ENCODE measurements at places on chromosomes 4 and X.

GRCh38 chr4:112411781-112412550, 104.0 kb downstream of the NEUROG2 start:
- no peak for DNase-seq

DNA sequence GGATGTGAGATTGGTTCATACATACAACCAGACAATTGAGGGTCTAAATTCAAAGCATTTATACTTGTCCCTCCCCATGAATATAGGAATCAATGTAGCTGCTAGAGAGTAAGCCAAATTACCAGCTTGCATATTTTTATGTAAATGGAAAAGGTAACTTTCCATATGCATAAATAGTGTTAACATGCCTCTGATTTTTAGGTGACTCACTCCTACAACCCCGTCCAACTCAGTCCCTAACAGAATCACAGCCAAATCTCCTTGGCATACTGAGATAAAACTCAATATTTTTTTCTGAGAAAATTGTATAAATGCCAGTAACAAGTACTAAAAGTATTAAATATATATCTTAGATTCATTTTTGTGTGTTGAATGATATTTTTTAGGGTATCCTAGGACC, 67.2 kb downstream of the INPP4B start:
- DNase-seq: no peak

- DNase-seq: no peak
These were observed 540.1 kb upstream of the FAM241A start for GRCh38 chr4:111605111-111605510.

DNA sequence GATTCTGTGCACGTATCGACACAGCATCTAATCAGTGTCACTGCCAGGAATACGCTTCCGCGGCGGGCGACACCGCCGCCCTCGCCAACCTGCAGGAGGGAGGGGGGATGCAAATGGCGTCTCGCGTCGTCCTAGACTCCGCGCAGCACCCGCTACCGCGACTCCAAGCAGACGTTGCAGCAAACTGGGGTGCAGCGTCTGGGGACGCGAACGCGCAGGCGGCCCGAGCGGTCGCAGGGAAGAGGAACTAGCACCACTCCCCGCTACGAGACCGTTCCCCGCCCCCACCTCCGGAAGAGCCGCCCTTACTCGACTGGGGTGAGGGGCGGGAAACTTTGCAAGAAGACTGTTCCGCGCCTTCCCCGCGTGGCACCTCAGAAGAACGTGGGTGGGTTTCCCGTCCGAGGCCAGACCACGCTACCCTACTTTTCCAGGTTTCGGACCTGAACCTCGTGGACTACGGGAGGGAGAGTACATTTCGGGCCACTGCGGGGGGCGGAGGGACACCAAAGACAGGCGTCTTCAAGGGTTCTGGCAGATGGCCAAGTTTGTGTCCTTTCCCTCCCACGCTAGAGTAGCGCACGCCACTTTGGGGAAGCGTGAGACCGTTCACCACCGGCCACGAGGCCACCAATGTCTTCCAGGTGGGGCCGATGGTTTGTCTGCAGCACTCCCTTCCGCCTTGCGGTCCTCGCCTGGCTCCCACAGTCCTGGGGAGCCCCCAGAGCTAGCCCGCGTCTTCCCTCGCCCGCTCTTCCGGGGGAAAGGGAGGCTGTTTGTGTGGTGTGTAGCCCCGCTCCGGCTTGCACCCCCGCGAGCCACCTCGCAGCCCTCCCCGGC, 78.0 kb upstream of the BCOR start:
- no peak for DNase-seq

GRCh38 chr4:41432881-41433280, 105.1 kb upstream of the LIMCH1 start:
- peak; percentile 73 for DNase-seq

- peak; percentile 23 for DNase-seq
These were observed 100.5 kb upstream of the TBC1D9 start for GRCh38 chr4:140856621-140857062.

GRCh38 chr4:2304321-2304876, 42.5 kb upstream of the MXD4 start:
- no peak for DNase-seq

- no peak for DNase-seq
These were observed 12.2 kb downstream of the SRD5A3 start for GRCh38 chr4:55358246-55358645.

DNA sequence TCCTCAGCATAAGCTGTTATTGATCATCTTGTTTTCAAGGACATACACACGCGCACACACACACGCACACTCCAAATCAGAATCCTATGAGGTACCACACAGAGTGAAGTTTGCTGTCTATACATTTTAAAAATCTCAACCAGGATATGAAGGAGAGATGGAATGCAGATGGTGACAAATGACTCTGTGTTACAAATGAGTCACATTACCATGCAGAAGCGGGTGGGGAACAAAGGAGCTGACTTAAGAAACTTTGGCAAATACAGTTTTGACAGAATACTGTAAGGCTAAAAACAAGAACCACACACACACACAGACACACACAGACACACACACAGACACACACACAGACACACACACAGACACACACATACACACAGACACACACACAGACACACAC, 81.7 kb downstream of the RELL1 start:
- DNase-seq: peak; percentile 13

GRCh38 chr4:20724915-20725314, 24.7 kb downstream of the PACRGL start:
- DNase-seq: no peak

GRCh38 chrX:153608376-153608775, 9.4 kb upstream of the CCNQ start:
- no peak for DNase-seq

GRCh38 chrX:93868289-93868965, 194.4 kb downstream of the FAM133A start:
- no peak for DNase-seq

DNA sequence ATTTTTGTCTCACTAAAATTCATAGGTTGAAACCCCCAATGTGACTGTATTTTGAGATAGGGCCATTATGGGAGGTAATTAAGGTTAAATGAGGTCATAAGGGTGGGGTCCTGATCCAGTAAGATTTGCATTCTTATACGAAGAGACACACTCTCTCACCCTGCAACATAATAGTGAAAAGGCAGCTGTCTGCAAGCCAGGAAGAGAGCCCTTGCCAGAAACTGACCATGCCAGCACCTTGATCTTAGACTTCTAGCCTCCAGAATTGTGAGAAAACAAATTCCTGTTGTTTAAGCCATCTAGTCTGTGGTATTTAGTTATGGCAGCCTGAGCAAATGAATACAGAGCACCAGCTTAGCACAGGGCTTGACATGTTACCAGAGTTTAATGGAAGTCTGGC, 17.5 kb upstream of the IGSF1 start:
- no peak for DNase-seq

GRCh38 chr4:76950956-76951671, 1.6 kb downstream of the SEPTIN11 start:
- no peak for DNase-seq

- no peak for DNase-seq
These were observed 7.3 kb downstream of the TREX2 start for GRCh38 chrX:153438532-153438931.

DNA sequence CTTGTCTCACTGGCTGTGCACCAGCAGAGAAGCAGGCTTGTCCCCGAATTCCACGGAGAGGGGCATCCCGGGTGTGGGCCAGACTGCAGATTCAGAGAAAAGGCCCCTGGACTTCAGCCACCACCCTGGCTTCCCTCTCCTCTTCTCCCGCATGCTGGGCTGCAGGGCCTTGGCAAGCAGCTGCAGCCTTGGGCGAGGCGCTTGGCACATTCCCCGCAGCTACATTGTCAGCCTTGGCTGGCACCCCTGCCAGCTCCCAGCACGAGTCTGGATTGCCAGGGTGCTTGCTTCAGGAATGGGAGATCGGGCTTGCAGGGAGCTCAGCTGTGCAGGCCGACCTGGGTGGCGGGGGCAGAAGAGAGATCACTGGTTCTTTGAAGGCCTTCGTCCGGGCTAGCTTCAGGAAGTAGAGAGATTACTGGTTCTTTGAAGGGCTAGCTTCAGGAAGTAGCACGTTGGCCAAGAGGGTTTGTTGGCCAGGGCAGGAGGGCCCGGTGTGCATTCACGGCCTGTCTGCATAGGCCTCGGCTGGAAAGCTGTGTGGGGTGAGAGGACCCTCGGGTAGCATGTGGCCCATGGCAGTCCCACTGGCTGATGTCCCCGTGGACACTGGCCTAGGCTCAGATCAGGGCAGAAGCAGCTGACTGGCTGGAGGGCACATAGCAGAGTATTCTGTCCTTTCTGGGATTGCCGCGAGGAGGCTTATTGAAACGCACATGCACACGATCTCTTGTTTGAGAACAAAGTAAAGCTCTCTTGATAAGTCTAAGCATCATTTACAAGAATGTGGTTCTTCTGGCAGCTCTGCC, 2.7 kb downstream of the ABCD1 start:
- DNase-seq: no peak

DNA sequence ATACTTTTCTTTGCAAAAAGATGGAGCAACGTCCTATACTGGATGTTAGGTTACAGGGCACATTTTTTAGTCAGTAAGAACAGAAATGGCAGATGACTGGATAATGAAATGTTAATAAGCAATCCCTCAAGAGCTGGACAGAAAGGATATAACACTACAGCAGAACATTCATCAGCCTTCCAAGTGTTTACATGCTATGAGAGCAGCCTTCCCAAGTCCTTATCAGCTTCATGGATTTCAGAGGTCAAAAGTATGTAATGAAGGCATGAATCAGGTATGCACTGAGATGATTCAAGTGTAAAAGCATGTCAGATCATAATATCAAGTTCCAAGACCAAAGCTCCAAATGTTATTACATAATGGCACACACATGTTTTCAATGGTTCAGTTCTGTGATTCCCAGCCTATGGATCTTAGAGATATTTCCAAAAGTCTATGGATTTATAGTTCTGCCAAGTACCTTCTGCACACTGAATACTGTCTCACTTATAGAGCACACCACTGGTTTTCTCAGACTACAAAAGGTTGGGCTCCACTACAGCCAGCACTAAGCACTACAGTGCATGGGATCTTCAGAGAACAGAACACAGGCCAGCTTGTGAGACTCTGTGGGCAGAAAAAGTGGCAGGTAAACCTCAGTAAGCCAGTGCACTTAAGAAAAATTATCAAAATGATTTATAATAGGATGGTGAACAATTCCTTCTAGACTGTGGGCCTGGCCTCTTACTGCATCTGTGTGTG, 49.2 kb downstream of the GPC4 start:
- peak; percentile 69 for DNase-seq

DNA sequence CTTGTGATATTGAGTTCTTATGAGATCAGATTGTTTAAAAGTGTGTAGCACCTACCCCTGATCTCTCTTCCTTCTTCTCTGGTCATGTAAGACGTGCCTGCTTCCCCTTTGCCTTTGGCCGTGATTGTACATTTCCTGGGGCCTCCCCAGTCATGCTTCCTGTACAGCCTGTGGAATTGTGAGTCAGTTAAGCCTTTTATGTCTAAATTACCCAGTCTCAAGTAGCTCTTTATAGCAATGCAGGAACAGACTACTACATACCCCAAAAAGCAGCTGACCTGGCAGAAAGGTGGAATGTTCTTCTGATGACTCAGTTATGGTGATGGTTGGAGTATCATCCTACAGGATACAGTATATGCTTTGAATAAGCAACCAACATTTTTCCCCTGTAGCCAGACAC, 11.4 kb upstream of the MCUB start:
- peak; percentile 50 for DNase-seq

DNA sequence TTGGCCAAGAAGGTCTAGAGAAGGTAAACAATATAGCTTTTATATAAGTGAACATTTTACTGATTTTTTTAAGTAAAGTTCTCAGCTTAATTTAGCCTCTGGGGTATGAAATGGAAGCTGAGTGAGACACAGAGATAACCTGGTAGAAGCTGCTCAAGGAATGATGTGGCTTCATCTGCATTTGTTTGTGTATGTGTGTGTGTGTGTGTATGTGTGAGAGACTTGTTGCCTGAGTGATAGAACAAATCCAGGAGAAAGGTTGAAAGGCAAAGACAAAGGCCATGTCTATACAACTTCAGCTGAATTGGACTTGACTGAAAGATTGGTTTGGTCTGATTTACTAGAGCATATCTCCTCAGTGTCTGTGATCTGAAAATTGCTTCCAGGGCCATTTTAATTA, 63.6 kb downstream of the PCDH7 start:
- DNase-seq: no peak

DNA sequence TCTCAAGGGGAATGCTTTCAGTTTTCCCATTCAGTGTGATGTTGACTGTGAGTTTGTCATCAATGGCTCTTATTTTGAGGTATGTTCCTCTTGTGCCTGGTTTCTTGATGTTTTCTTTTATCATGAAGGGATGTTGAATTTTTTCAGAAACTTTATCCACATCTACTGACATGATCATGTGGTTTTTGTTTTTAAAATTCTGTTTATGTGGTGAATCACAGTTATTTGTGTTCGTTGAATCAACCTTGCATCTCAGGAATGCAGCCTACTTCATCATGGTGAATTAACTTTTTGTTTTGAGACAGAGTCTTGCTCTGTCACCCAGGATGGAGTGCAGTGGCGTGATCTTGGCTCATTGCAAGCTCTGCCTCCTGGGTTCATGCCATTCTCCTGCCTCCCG, 263.1 kb upstream of the KLF3 start:
- DNase-seq: no peak

DNA sequence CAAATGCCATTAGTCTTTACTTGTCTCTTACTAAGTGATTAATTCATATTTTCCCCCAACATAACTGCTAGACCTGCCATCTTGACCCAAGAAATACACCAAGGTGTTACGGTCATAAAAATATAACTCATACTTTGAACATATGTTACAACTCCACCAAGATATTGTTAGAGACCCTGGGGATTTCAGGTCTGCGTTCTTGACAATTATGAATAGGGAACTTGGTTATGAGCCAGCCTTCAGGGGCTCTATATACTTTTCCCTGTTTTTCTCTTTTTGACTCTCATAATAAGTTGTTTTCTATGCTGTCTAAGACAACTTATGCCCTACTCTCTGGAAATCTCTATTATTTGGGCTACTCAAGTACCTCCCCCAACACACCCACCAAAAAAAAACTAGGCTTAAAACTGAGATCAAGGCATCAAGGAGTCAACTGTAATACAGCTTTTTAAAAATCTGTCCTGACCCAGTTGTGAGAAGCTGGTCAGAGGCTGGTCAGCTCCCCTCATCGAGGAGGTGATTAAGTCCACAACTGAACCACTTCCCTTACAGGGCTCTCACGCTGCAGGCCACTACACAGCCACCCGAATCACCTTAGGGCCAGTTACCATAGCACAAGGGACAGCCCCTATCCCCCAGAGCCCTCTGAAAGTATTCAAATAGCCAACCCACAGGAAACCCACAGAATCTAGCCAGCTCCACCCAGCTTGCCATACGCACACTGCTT, 10.5 kb upstream of the TLR3 start:
- no peak for DNase-seq

GRCh38 chr4:162162672-162163071, 1.1 kb downstream of the FSTL5 start:
- no peak for DNase-seq

DNA sequence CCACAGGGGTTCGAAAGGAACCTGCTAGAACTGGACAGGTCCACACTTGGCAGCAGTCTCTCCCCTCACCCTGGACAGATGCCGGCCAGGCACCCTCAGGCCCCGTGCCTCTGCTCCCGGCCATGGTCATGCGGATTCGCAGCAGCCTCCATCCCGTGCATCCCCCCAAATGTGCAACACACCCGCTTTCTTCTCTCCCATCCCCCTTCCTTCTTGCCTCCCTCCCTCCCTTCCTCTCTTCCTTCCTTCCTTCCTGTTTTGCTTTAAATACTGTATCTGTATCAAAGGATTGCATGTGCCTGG, 35.0 kb upstream of the HMX1 start:
- no peak for DNase-seq

All from fibroblast of skin of left biceps (primary cell).